ENCODE measurements at places on chromosomes 7 and 10.

DNA sequence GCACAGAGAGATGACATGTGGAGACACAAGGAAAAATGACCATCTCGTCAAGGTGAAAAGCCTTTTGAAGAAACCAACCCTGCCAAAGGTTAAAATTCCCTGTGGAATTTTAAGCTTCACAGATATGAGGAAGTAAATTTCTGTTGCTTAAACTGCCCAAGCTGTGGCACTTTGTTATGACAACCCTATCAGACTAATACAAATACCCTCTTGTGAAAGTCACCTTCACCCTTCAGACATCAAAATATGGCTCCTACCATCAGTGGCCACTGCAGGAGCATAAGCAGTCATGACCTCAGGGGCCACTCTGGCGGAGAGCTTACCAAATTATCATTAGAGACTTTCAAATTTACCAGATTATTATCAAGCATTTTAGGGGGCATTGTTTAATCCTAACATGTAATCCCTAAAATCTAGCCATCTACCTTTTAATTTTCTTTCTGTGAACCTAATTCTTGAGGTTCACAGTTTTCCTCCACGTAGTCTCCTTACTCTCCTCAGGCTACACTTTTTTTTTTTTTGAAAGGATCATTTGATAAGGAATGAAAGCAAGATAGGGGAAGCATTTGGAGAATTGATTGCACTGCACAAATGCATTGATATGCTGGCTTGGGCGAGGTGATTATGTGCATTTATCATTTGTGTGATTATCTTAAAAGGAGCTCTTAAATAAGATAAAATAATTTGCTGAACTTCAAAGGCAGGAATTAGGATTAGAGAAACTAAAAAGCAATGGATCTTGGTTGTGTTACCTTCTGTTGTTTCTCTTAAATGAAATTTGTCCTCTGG is 90.3 kb downstream of the TMEM168 start:
- DNase-seq, result no peak

GRCh38 chr7:11616466-11616865 is 215.5 kb downstream of the THSD7A start:
- DNase-seq, result no peak

DNA sequence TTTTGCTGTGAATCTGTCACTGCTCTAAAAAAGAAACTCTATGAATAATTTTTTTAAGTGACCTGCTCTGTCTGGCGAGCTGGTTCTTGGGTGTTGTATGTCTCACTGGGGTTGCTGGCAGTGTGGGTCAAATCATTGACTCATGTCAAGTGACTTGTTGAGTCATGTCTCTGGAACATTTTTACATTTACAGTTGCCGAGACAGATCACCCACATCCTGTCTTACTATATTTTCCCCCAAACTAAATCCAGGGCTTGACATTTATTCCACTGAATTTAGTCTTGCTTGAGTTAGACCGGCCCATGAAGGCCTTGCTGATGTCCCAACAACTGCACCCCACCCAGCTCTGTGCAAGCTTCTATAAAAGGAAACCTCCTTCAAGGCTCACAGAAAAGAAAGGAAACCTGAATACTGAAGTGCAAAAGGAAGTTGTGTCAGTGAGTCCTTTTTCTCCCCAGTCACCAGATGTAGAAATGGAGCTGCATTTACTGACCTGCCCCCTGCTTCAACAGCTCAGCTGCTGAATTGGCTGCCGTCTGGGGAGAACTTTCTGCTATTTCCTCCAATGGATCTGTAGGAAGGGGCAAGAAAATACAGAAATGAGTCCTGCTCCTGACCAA is 290.3 kb downstream of the TNS3 start:
- DNase-seq, result peak; percentile 35

DNA sequence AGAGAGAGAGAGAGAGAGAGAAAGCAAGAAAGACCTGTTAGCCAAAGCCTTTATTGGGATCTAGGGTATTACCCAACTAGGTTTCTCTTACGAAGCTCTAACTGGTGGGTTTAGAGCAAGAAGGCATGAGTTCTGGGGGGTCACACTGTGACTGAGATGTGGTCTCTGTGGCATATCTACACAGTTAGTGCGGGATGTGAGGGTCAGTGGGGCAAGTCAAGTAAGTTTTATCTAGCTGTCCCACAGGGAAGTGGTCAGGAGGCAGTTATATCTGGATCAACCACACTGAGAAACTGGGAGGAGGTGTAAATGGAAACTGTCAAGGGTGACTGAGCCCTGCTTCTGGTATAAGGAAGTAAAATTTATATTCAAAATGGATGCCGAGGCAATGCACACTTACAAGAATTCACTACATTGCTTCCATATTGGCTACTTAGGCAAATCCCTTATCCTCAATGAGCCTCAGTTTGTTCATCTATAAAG is 331.6 kb upstream of the HPS1 start:
- no peak for DNase-seq

GRCh38 chr7:77465256-77465655 is 49.1 kb upstream of the GSAP start:
- no peak for DNase-seq

DNA sequence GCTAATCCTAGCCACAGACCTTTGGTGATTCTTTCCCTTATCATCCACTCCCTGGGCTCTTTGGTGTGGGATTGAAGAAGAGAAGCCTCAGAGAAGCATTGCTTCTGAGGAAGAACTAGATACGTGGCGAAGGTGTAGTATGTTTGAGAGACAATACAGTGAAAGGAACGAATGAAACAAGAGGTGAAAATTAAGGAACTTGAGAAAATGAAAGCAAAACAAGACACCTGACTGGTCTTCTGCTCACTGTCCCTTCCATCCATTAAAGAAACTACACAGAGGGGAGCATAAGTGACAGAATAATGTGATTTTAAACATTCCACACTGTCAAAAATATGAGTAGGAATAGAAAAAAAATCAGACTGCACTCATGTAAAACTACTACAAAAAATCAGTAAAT is 219.6 kb upstream of the NPSR1 start:
- no peak for DNase-seq

DNA sequence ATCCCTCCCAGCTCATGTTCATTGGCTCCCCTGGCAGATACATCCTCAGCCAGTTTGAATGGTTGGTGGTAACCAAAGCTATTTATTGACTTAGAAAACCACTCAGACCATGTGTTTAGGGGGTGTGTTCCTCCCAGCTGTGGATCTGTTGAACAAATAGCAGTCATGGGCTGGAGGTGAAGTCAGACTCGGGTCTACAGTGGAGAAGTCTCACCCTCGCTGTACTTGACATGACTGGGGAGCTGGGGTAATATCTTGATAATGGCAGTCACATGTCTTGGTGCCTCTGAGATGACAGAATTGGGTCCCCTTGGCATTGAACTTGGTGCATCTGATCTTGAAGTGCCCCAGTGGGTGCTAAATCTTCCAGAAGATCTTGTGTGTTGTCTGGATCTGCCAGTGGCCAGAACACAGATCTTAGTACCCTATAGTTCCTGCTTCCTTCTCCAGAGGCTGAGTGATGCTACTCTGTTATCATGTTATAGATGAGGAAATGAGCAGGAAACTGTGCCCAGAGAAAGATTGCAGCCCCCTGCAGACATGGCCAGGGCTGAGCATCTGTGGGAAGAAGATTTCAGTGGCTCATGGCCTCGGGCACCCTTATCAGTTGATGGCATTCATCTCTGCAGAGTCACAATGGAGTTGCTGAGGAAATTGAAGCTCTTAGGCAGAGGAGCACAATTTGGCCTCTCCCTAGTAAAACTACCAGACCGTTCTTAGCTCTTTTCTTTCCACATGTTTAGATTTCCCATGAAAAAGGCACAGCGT is 50.4 kb downstream of the ADRA2A start:
- DNase-seq, result no peak

GRCh38 chr10:60828489-60828852 is 50.2 kb downstream of the CDK1 start:
- no peak for DNase-seq

DNA sequence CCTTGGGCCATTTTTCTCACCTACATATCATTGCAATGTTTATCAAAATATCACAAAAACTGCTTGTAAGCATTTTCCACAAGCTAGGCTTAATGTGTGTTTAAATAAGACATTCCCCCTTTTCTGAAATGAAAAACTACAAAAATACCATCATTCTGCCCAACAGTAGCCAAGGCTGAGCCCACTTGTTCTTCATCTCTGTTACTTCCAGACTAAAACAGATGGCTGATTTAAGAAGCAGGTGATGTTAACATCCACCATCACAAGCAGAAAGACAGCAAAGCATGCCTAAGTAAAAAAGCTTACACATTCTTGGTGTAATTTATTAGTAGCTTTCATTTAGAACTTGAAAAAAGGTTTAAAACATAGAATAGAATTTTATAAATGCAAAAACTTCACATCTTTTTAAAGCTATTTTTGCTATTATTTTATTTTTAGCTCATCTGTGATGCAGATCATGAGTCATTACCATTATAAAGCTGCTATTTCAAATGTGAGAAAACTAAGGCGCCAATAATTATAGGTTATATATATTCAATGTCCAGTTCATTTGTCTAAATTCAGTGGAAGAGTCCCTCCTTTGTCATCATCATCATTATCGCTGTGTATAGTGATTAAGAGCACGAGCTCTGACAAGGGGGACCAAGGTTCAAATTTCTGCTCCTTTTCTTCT is 109.4 kb downstream of the RELN start:
- no peak for DNase-seq

GRCh38 chr10:120969219-120969645 is 118.1 kb downstream of the WDR11 start:
- DNase-seq, result no peak

GRCh38 chr7:29797112-29797944 is 9.0 kb upstream of the WIPF3 start:
- no peak for DNase-seq

DNA sequence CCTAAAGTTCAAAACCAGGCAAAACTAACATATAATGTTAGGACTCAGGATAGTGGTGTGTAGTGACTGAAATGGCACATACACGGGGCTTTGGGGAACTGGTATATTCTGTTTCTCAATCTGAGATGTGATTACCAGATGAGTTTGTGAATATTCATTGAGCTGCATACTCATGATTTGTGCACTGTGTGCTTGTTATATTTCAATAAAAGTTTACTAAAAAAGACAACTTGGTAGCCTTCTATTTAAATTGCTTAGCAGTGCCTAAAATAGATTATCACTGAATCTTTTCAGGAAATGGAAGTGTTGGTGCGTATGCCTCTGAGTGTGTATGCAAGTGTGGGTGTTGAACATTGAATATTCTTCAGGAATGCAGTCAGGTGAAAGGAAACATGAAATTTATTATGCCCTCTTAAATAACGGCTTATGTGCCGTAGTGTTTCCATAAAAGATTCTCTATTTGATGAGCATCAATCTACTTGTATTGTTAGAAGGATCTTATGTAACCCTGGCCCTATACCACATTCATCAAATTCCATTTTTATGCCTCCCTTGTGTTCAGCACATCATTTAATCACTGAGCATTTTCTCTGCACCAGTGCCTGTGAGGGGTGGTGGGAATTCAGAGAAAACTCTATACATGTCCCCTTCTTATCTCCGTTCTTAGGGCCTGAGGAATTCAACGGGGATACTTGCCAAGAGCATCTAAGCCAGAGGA is 82.6 kb upstream of the AUTS2 start:
- no peak for DNase-seq

DNA sequence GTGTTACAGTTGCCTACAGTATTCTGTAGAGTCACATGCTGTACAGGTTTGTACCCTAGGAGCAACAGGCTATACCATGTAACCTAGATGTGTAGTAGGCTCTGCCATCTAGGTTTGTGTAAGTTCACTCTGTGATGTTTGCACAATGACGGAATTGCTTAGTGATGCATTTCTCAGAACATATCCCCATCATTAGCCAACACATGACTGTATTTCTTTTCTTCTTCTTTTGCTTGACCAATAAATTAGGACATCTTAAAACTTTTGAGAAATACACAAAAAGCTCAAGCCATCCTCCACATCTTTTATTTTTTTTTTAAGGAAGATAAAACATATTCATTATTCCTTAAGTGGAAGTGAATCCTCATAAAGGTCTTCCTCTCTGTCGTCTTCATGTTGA is 5.4 kb upstream of the PFKFB3 start:
- DNase-seq, result no peak

DNA sequence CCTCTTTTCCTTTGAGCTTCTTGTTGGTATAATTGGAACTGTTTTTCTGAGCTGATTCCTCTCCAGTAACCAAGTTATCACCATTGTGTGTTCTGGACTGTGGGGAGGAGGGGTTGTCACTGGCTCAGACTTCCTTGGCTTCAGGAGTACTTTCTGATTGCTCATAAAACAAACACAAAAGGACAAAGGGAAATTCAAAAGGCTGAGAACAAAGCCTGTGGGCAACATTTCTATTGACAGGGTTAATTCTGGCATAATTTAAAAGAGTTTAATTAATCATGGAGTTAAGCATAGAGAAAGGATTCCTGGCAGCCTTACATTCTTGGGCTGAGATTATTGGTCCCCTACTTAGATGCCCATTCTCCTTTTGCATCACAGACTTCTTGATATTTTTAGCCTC is 222.9 kb upstream of the KMT2E start:
- DNase-seq, result no peak

GRCh38 chr7:37108615-37109014 is 340.0 kb downstream of the ELMO1 start:
- no peak for DNase-seq

DNA sequence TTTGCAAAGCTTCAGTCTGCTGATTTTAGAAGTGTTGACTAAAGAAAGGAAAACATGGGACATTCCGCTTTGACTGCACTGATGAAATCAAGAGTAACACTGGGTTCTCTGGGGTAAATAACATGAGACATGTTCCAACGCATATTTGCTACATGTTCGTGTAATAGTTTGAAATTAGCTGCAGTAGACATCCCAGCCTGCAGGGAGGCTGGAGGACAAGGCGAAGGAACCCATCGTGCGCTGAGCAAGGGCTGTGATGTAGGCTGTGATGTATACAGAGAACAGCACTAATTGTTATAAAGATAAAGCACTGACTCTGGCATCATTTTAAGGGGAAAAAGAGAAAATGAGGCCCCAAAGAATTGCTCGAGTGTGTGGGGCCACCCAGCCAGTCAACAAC is 40.3 kb downstream of the SFMBT2 start:
- no peak for DNase-seq

DNA sequence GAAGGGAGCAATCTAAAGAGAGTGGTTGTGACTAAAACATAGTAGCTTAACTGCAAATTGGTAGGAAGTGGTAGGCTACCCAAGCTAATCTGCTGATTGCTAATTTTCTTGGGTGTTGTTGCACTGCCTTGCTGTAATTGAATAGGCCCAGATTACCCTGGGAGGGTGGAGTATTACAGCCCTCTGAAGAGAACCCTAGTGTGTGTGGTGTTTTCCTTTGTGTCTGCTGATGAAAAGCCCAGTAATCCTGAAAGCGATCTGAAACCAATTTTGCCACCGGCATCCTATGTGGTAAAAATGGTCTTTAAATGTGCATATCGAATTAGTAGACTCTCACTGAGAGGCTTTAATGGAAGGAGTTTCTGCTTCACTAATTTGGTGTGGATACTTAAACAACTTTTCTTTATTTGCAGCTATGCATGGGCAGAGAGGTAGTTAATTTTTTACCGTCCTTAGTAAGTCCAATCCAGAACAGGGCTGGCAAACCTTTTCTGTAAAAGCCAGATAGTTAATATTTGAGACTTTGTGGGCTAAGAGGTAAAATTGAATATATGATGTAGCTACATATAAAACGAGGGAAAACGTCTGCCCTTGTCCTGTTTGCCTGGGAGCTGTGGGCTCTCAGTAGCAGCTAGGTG is 92.5 kb downstream of the CSTF2T start:
- no peak for DNase-seq
